Skin of body (tissue), 3 donors: ENCODE measurements at places on chromosomes 5 and 9.

DNA sequence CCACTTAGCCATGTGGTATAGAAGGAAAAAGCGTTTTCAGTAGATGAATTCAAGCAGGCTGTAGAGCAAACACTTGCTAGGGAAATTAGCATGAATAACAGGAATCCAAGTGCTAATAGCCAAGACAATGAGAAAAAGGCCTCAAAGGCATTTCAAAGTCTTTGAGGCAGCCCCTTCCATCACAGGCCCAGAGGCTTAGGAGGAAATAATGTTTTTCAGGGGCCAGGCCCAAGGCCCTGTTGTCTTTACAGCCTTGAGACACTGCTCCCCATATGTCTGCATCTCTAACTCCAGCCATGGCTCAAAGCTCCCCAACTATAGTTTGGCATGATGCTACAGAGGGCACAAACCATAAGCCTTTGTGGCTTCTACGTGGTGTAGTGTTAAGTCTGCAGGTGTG is 563.5 kb downstream of the TAF11L14 start:
- DNase-seq = no peak

DNA sequence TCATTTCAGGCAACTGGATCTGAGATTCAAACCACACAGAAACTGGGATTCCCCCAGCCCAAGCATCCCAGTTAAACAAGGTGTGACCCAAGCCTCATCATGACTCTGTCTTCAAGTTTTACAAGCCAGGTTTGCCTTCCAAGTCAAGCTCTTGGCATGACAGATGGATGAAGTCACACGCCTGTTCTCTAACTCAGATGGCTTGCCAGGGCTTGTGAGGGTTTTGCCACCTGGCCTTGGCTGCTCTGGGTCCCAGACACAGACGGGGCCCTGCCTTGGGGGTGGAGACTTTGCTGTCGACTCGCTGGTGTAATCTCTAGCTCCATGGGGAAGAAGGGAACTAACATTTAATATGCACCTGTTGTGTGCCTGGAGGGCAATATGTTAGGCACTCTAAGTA is 95.8 kb upstream of the RARS1 start:
- DNase-seq = no peak

DNA sequence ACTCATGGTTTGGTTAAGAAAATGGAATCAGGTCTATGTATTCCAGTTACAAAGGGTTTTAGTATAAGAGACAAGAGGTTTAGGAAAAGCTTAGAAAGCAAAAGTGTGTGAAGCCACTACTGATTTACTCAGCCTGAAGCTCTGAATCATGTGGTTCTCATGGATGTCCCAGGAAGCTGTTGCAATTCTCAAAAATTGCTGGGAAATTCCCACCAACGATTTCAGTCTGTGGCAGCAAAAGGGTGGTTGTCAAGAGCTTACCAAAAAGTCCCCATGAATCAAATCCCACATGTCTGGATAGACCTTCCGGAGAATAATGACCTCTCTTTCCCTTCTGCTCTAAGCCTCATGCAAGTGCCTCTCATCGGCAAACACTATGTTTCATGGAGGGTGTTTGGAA is 929.9 kb downstream of the TLE4 start:
- no peak for DNase-seq

DNA sequence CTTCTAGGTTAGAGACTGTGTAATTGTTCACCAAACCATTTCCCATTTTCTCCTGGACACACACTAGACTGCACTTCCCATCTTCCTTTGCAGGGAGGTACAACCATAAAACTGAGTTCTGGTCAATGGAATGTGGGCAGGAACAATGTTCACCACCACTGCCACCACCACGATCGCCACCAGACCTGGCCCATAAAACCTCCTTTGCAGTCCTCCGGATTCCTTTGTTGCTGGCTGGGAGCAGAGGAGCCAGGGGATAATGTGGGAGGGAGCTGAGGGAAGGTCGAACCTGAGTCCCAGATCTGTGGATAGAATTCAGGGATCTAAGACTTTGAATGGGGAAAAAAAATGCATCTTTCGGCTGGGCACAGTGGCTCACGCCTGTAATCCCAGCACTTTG is 29.4 kb upstream of the EGFLAM start:
- no peak for DNase-seq

- DNase-seq = no peak
These were observed 311.0 kb downstream of the GABRB2 start for GRCh38 chr5:161235569-161235968.

GRCh38 chr9:19146441-19147024 is 19.2 kb upstream of the PLIN2 start:
- DNase-seq = no peak

- DNase-seq = no peak
These were observed 165.3 kb downstream of the MAN2A1 start for GRCh38 chr5:109855056-109855455.

DNA sequence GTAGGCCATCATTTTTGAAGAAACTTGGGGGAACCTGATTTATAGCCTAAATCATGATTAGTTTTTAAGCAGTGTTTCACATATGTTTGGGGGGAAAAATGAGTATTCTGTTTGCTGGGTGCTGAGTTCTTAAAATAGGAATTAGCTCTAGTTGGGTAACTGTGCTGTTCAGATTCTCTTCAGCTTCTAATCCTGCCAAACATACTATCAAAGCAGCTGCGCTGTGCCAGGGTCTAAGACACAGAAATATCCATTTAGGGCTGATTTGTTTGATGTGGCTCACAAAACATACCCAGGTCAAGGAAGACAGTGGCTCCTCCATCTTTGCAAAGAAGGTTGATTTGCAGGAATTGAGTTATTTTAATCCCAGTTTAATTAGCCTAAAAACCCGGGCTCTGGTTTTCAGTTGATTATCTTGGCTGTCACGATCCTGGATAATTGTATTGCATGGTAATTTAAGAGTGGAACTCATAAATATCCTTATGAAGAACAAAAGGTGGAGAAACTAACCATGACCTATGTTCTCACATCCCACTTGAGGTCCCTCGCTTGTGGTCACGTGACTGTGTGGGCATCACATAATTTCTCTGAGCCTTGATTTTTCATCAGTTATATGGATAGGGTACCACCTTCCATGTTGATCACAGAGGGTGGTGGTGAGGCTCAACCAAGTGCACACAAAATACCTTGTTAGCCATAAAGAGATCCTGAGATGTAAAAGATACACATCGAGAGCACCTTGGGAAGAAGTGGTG is 18.7 kb downstream of the CYFIP2 start:
- no peak for DNase-seq

DNA sequence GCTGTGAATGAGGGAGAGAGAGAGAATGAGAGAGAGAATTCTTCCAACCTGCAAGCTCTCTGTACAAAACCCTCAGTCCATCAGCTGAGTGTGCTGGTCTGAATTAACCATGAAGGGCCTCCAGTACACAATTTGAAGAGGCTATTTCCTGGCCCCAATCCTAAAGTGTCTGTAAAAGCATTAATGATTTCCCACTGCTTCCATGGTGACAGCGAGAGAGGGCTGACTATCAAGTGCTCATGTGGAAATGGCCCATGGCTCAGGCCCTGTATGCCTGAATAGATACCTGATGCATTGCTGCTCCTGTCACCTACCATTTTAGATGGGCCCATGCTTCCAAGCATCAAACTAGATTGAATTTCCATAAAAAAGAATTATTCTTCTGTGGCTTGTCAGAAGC is 592.4 kb downstream of the KIF4B start:
- no peak for DNase-seq

DNA sequence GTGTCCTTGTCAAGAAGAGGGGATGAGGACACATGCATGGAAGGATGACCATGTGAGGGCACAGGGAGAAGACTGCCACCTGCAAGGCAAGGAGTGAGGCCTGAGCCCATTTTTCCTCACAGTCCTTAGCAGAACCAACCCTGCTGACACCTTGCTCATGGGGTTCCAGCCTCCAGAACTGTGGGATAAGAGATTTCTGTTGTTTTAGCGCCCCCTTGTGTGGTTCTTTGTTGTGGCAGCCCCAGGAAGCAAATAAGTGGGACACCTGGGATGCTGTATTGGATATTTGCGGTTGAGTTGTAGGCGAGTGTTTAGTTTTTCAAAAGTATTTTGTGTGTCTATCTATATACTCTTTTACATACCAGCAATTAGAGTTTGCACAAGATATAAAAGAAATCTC is 206.4 kb downstream of the NXNL2 start:
- DNase-seq = no peak

GRCh38 chr9:137741330-137741729 is 122.5 kb downstream of the EHMT1 start:
- DNase-seq = no peak

GRCh38 chr5:89582768-89583339 is 699.9 kb upstream of the MEF2C start:
- DNase-seq = no peak

GRCh38 chr5:1814183-1815020 is 13.2 kb downstream of the NDUFS6 start:
- no peak for DNase-seq

- no peak for DNase-seq
These were observed 83.3 kb downstream of the EGFLAM start for GRCh38 chr5:38341641-38342040.

- no peak for DNase-seq
These were observed 30.3 kb downstream of the SLC25A48 start for GRCh38 chr5:135864503-135865435.

- DNase-seq = no peak
These were observed 1.9 kb upstream of the RFK start for GRCh38 chr9:76396144-76396543.
